ENCODE measurements at places on chromosomes 16 and 17. TPM values are rescaled to one million over a fixed set of nuclear protein-coding genes. Genes with fewer than 3 reads are reported as not detected.

- no peaks in the 10 kb centered on the region for H3K27me3 ChIP-seq
- no peaks in the 10 kb centered on the region for H3K4me1 ChIP-seq
- H3K27ac ChIP-seq, result no peak overlapping the region
- H3K36me3 ChIP-seq, result no peaks in the 10 kb centered on the region
- no peak for DNase-seq
- H3K4me3 ChIP-seq, result no peak overlapping the region
These were observed 203.3 kb downstream of the ZNF423 start for GRCh38 chr16:49652456-49653172.

DNA sequence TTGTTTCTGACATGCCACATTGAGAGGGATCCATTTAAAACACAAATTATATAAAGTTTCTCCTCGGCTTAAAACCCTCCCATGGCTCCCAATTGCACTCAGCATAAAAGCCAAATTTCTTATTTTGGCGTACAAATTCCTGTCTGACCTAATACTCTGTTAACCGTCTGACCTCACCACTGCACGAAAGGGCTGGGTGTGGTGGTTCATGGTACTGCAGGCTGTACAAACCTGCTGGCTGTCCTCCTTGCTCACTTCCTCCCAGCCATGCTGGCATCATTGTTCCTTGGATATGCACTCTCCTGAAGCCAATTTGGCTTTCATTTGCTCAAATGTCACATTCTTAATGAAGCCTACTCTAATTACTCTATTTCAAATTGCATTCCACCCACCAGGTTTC, 301.6 kb upstream of the C16orf82 start:
- H3K27me3 ChIP-seq, result peaks cover 4% of the 10 kb centered on the region
- DNase-seq, result no peak
- no peak overlapping the region for H3K27ac ChIP-seq
- H3K36me3 ChIP-seq, result no peaks in the 10 kb centered on the region
- H3K4me3 ChIP-seq, result no peak overlapping the region
- peaks cover 14% of the 10 kb centered on the region for H3K4me1 ChIP-seq

- H3K27me3 ChIP-seq, result no peaks in the 10 kb centered on the region
- no peak overlapping the region for H3K27ac ChIP-seq
- no peak overlapping the region for H3K4me3 ChIP-seq
- no peak for DNase-seq
These were observed 152.4 kb upstream of the RBL2 start for GRCh38 chr16:53281859-53282258.

The CDRT15 gene
- not detected for total RNA-seq

The ATP1B2 gene
- total RNA-seq, result 0.54 TPM

The SRR gene
- total RNA-seq, result 17.4 TPM

DNA sequence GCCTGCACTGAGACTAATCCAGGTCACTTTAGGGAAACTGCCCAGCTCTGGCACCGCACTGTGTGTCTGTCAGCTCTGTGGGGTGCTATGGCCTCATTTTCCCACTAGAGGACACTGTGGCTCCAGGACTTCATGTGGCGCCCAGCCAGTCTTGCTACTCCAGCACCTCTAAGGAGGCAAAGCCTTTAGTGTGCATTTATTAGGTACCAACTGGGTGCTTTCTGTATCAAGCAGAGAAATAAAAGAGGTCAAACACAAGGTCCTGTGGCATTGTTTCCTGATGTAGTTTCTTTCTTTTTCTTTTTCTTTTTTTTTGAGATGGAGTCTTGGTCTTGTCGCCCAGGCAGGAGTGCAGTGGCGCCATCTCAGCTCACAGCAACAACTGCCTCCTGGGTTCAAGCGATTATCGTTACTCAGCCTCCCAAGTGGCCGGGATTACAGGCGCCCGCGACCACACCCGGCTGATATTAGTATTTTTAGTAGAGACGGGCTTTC, 12.5 kb upstream of the RHBDL3 start:
- no peaks in the 10 kb centered on the region for H3K4me1 ChIP-seq
- H3K27ac ChIP-seq, result no peak overlapping the region
- H3K27me3 ChIP-seq, result peaks cover 21% of the 10 kb centered on the region
- no peaks in the 10 kb centered on the region for H3K36me3 ChIP-seq

The CIITA gene
- 12.0 TPM for total RNA-seq

The CX3CL1 gene
- not detected for total RNA-seq

DNA sequence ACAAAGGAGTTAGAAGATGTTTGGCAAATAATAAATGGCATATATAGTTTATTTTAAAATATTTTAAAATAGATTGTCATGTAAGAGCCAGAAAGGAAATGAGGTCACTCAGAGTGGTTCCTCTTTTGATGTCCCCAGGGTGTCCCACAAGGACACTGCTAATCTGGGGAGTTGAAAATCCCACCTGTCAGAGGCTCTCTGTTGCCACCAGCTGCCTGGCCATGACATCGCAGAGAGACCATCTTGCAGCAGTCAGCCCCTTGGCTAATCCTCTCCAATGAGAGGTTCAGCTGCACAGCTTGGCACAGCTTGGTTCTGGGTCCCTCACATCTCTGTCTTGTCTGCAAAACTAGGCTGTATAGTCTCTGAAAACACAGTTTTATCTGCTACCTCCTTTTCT, 11.0 kb upstream of the RBFOX1 start:
- H3K36me3 ChIP-seq, result no peaks in the 10 kb centered on the region
- DNase-seq, result no peak
- no peak overlapping the region for H3K27ac ChIP-seq
- H3K27me3 ChIP-seq, result no peaks in the 10 kb centered on the region

- peaks cover 8% of the 10 kb centered on the region for H3K27me3 ChIP-seq
- DNase-seq, result no peak
- no peaks in the 10 kb centered on the region for H3K36me3 ChIP-seq
- H3K4me1 ChIP-seq, result no peaks in the 10 kb centered on the region
- no peak overlapping the region for H3K4me3 ChIP-seq
- H3K27ac ChIP-seq, result no peak overlapping the region
These were observed 13.9 kb downstream of the KIFC3 start for GRCh38 chr16:57788252-57788841.

DNA sequence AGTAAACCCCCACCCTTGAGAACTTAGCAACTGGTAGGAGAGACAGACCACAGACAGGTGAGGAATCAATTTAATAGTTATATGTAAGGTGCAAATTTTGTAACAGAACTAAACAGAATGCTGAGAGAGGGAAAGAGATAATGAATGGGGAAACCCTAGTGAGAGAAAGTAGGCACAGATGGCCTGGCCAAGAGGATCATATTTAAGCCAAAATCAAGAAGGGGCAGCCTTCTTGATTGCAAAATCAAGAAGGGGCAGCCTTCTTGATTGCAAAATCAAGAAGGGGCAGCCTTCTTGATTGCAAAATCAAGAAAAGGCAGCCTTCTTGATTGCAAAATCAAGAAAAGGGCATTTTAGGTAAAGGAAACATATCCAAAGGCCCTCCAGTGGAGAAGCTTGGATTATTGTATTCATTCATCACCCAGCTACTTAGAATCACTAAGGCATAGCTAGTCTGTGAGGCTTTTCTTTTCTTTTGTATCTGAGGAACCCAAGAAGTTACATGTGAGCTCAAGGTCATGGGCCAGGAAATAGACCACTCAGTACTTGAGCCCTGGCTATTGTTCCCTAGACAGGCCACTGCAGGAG, 190.6 kb downstream of the CYLD start:
- H3K27ac ChIP-seq, result no peak overlapping the region
- H3K36me3 ChIP-seq, result no peaks in the 10 kb centered on the region
- DNase-seq, result no peak
- no peaks in the 10 kb centered on the region for H3K4me1 ChIP-seq
- H3K27me3 ChIP-seq, result no peaks in the 10 kb centered on the region

GRCh38 chr17:27529230-27529796, 73.1 kb downstream of the KSR1 start:
- H3K27ac ChIP-seq, result peak overlapping the region; percentile 83
- H3K36me3 ChIP-seq, result peaks cover 6% of the 10 kb centered on the region
- peaks cover 87% of the 10 kb centered on the region for H3K4me1 ChIP-seq

DNA sequence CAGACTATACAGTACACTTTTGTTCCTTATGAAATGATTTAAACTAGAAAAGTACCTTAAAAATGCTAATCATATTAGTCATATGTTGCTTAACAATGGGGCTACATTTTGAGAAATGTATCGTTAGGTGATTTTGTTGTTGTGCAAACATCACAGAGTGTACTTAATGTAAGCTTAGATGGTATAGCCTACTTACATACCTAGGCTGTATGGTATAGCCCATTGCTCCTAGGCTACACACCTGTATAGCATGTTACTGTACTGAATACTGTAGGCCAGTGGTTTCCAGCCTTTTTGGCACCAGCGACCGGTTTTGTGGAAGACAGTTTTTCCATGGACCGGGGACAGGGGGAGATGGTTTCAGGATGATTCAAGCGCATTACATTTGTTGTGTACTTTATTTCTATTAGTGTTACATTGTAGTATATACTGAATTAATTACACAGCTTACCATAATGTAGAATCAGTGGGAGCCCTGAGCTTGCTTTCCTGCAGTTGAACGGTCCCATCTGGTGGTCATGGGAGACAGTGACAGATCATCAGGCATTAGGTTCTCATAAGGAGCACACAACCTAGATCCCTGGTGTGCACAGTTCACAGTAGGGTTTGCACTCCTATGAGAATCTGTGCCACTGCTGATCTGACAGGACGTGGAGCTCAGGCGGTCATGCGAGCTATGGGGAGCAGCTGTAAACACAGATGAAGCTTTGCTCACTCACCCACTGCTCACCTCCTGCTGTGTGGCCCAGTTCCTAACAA, 35.0 kb upstream of the MRC2 start:
- H3K27me3 ChIP-seq, result no peaks in the 10 kb centered on the region
- H3K4me3 ChIP-seq, result no peak overlapping the region
- H3K4me1 ChIP-seq, result no peaks in the 10 kb centered on the region
- DNase-seq, result no peak
- peaks cover 29% of the 10 kb centered on the region for H3K36me3 ChIP-seq

The PRR15L gene
- total RNA-seq, result not detected

The PIPOX gene
- total RNA-seq, result 2.1 TPM

The TBC1D3H gene
- total RNA-seq, result not detected

GRCh38 chr17:82745524-82745923, 6.3 kb upstream of the TBCD start:
- H3K27ac ChIP-seq, result no peak overlapping the region
- H3K4me1 ChIP-seq, result no peaks in the 10 kb centered on the region
- DNase-seq, result no peak
- H3K36me3 ChIP-seq, result peaks cover 11% of the 10 kb centered on the region
- H3K4me3 ChIP-seq, result no peak overlapping the region

GRCh38 chr16:29790949-29791844, 646 bp downstream of the KIF22 start:
- no peaks in the 10 kb centered on the region for H3K27me3 ChIP-seq
- peak overlapping the region; percentile 99 for H3K4me3 ChIP-seq
- no peak for DNase-seq
- peaks cover 24% of the 10 kb centered on the region for H3K36me3 ChIP-seq
- peaks cover 41% of the 10 kb centered on the region for H3K4me1 ChIP-seq
- H3K27ac ChIP-seq, result peak overlapping the region; percentile 97

DNA sequence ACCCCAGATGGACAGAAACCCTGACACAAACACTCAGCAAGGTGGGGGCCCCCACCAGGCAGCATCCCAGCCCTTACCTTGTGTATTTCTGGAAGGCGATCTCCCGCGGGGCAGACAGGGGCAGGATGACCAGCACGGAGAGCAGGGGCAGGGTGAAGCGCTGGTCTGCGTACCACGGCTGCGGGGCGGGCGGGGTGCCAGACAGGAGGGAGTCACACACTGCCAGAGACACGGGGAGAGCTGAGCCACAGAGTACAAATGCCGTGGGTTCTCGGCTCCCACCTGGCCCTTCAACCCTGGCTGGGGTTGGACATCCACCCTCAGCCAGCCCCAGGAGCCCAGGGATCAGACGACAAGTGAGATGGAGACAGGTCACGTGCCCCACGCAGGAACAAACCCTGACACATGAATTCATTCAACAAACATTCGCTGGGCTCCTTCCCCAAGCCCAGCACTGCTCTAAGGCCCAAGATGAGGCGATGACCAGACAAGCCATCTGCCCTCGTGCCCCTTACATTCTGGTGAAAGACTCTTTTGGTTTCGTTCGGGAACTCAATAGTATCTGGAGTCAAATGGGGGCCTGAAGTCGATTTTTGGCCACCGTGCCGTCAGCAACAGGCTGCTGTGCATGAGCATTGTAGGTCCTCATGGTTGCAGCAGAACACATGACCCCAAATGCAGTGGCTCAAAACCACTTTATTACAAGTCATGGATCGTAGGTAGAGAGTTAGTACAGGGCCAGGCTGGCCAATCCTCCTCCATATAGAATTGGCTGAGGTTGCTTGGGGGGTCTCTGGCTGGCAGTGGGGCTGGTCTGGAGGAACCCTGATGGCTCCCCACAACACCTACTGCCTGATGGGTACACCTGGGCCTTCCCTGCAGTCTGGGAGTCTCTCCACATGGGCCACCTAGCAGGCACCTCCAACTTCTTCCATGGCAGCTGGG, 9.1 kb downstream of the SLC38A8 start:
- no peaks in the 10 kb centered on the region for H3K36me3 ChIP-seq
- peaks cover 19% of the 10 kb centered on the region for H3K4me1 ChIP-seq
- no peak for DNase-seq
- peaks cover 5% of the 10 kb centered on the region for H3K27me3 ChIP-seq
- no peak overlapping the region for H3K27ac ChIP-seq

DNA sequence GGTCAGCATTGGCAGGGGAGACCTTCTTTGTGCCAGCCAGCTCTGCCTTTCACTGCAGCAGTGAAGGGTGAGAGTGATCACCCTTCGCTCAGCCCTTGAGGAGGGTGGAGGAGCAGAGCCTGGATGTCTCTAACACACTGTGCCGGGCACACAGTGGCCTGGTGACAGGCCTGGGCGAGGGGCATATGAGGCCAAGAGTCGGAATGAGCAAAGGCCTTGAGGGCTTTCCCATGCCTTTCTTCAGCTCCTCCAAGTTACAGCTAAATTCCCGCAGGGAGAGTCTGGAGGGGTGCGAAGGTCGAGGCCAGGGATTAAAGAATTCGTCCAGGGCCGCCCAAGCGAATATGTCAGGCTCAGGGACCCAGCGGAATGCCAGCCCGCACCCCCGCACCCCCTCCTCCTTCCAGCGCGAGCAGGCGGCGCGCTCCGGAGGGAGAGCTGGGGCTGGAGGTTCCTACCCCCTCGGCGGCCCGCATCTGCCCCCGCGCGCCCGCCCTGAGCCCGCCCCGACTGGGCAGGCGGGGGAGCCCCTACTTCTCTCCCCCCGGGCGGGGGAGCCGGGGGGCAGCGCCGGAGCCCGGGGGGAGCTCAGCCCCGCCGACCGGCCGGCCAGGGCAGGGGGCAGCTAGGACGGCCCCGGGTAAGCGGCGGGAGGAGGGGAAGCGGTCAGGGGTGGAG, at the start of gene RASL10B:
RASL10B (plus strand) TSS at position 401 of the 678 bp plus-strand sequence. CDS start 3,546 bp downstream, outside the sequence.
- H3K4me3 ChIP-seq, result peak within 1 kb of the TSS; percentile 46
- H3K4me1 ChIP-seq, result peaks cover 11% of the 10 kb centered on the region
- peaks cover 12% of the 10 kb centered on the region for H3K36me3 ChIP-seq
- peaks cover 20% of the 10 kb centered on the region for H3K27me3 ChIP-seq

Data from activated T-helper 1 cell treated with anti-CD3 and anti-CD28 coated beads, Interleukin-12 subunit alpha, Interleukin-12 subunit beta, Interleukin-2, Interleukin-4 antibody, amounts not matched to agents 30 ng/mL and 10 ng/mL and 1 ng/mL, durations not matched to agents 14 hours and 24 hours and 36 hours (primary cell).